HT-29 (cell line): ENCODE measurements at places on chromosomes 6 and 20. TPM values are rescaled to one million over a fixed set of nuclear protein-coding genes. Genes with fewer than 3 reads are reported as not detected.

GRCh38 chr6:139373154-139373927 is 1.1 kb downstream of the CITED2 start:
- peak; percentile 72 for DNase-seq

GRCh38 chr6:165858586-165858985 is 195.5 kb upstream of the PDE10A start:
- peak; percentile 34 for DNase-seq

DNA sequence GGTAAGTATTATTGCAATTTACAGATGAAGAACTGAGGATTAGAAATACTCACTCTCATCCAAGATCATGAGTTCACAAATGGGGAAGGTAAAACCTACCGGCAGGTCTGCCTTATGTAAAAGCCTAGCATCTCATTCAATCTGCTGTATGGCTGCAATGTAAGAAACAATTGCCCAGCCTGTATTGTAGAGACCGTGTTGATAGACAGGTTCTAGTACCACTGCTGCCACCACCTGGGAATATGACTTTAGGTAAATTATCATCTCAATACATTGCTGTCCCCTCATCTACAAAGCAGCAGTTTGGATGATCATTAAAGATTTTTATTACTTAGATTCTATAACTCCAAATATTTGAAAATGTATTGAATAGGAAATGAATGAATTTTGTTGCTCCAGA is 23.3 kb upstream of the ARHGAP18 start:
- DNase-seq = peak; percentile 43

DNA sequence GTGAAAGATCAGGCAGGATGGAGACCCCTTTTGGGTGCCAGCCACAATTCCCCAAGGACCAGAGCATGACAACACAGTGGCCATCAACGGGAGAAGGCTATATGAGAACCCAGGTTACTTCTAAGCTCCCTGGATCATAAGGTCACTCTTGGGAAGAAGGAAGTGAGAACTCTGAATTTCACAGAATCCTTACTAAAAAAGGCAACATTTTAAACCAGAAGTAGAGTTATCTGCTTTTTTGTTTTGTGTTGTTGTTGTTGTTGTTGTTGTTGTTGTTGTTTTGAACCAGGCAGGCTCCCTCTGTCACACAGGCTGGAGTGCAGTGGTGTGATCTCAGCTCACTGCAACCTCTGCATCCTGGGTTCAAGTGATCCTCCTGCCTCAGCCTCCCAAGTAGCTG is 107.4 kb upstream of the TNFAIP3 start:
- DNase-seq = no peak

- no peak for DNase-seq
These were observed 5.9 kb downstream of the CASS4 start for GRCh38 chr20:56417911-56418310.

DNA sequence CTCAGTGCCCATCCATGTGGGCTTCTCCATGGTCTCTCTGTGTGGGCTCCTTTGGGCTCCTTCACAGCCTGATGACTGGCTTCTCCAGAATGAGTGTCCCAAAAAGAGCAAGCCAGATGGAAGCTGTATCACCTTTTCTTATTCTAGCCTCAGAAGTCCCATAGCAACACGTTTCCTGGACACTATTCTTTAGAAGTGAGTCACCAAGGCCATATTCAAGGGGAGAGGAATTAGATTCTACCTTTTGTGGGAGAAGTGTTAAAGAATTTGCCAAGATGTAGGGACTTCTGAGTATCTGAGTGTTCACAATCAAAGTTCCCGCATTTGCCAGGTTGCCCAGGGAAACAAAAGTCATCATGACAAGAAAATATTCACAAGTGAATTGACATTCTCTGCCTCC is 20.7 kb upstream of the TBC1D22B start:
- DNase-seq = no peak

DNA sequence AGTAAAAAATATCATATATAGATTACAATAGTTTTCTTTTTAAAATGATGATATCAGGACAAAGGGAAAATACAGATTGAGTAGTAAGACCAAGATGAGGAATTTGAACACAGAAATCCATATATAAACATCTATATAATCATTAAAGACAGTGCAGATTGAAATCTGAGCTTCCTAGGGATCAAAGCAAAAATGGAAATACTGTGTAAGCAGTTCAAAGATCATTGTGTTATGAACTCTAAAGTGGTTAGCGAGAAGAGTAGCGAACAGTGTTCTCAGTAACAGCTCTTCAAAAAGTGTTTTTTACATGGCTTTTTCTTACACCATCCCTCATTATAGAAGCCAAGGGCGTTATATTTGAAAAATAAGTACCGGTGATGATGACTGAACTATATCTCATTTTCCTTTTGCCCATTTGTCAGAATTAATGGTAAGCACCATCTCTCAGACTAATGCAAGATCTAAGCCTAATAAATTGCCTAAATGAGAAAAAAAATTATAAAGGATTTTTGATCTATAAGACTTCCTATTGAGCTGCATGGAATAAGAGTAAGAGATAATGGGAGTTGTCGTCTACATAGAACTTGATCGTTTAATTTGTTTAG is 226.3 kb downstream of the ZFAND3 start:
- no peak for DNase-seq

- DNase-seq = no peak
These were observed 54.8 kb downstream of the CAP2 start for GRCh38 chr6:17448165-17448564.

- DNase-seq = no peak
These were observed 135.2 kb downstream of the PACRG start for GRCh38 chr6:162862941-162863340.

DNA sequence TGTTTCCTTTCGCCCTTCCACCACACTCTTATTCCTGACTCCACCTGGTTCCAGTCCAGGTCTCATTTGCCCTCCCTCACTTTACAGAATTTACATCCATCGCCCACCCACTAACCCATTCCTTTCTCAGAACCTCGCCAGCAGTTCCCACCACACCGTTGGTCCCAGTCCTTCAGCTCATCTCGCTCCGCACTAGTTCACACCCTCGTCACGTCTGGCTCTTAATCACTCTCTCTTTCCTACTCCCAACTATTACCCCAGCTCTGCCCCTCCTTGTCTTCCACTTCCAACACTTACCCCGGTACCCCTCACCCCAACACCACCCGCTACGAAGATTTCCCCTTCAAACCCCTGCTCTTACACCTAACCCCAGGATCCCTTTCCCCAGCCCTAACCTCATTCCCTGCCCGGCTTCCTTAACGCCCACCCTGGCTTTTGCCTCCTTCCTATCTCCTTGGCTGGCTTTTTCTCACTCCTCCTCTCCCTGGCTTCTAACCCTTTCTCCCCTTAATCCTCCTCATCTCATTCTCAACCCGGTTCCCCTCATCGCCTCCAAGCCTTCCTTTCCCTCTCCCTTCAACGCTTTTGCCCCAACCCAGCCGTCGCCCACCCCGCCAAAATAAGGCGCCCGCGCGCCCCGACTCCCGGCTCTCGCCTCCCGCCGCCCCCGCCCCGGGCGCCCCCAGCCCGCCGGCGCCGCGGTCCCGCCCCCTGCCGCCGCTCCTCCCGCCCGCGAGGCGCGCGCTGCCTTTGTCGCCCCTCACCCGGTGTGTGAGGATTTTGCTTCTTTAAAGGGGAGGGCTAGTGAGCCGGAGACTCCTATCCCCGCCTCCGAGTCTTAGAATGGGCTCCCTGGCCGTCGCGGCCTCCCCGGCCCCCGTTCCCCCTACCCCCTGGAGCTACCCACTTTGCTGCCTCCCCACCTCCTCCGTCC is 542 bp downstream of the USP49 start:
- DNase-seq = peak; percentile 23

- DNase-seq = no peak
These were observed 30.3 kb downstream of the LAMA4 start for GRCh38 chr6:112224088-112224487.

GRCh38 chr6:72272958-72273357 is 348.9 kb upstream of the KCNQ5 start:
- no peak for DNase-seq

The DEF6 gene
- 2.0 and 3.2 TPM in 2 replicates for total RNA-seq

The SLC26A8 gene
- not detected in 2 replicates for total RNA-seq

The NRSN1 gene
- total RNA-seq = not detected in 2 replicates

The ERMARD gene
- 7.1 and 10.9 TPM in 2 replicates for total RNA-seq

The CD24 gene
- total RNA-seq = 389 and 427 TPM in 2 replicates

The PEX6 gene
- 40.9 and 50.5 TPM in 2 replicates for total RNA-seq
